ENCODE measurements at places on chromosomes 5 and 9.

GRCh38 chr5:173781816-173782670 lies 106.1 kb upstream of the CPEB4 start:
- peak; percentile 60 for DNase-seq

GRCh38 chr9:114169029-114169951 lies 14.0 kb downstream of the COL27A1 start:
- no peak for DNase-seq

- DNase-seq: no peak
Observed at GRCh38 chr9:99090336-99091130, 14.4 kb upstream of the TGFBR1 start.

DNA sequence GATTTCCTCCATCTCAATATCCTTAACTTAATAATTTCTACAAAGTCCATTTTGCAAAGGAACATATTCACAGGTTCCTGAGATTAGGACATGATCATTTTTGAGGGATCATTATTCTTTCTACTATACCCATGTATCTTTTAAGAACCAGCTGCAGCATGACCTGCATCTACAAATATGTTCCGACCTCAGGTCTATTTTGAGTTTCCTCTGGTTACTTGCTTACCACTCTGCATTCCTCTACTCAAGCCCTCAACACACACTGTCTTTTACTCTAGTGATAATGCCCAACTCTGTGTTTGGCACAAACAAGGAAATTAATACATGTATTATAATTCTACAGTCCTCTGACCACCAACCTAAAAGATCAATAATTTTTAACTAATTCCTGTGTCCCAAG lies 386.1 kb downstream of the DNAH5 start:
- DNase-seq: no peak

- no peak for DNase-seq
Observed at GRCh38 chr5:149517461-149518122, 33.6 kb downstream of the CSNK1A1 start.

DNA sequence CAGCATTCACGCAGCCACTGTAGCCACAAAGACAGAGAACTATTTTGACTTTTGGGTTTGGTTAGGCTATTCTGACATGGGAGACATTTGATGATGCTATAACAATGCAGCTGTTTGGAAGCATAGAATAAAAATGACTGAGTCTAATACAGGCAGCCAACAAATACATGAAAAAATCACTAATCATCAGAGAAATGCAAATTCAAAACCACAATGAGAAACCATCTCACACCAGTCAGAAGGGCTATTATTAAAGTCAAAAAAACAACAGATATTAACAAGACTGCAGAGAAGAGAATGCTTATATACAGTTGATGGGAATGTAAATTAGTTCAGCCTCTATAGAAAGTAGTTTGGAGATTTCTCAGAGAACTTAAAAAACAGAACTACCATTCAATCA lies 107.1 kb upstream of the POC5 start:
- no peak for DNase-seq

- DNase-seq: no peak
Observed at GRCh38 chr9:101369286-101369685, 15.5 kb downstream of the BAAT start.

DNA sequence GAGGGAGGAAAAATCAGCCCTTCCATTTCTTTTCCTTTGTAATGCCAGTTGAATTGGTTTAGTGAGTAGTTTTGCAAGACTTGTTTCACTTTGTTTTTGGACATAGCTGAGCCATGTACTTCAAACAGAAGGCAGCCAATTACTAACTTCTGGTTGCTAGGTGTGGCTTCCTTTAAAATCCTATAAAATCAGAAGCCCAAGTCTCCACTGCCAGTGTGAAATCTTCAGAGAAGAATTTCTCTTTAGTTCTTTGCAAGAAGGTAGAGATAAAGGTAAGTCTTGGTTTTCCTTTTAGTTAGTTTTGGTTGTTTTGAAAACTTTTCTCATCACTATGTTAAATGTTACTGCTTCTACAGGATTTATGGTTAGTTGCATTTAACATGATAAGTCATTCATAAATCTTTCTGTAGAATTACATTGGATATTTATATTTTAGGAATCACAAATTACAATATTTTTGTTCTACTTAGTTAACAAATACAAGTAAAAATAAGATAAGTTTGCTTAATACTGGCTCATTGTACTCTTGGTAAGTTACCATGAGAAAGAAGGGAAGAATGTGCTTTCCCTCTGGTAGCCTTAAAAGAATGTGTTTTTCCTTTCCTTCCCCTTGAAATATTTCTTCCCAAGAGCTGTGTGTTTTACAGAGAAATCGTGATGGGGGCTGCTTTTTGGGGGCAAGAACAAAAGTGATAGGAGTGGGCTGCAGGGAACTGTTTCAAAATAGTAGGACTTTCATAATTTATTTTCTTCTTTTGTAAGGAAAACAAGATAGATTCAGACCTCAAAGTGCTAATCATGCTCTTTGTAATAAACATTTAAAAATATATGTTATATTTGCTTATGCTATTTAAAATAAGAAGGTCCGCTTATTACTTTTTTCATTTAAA lies at the start of gene ANXA1:
Gene ANXA1 (plus strand): TSS at position 213 of the 890 bp plus-strand sequence. CDS start 6,671 bp downstream, outside the sequence.
- no peak for DNase-seq

DNA sequence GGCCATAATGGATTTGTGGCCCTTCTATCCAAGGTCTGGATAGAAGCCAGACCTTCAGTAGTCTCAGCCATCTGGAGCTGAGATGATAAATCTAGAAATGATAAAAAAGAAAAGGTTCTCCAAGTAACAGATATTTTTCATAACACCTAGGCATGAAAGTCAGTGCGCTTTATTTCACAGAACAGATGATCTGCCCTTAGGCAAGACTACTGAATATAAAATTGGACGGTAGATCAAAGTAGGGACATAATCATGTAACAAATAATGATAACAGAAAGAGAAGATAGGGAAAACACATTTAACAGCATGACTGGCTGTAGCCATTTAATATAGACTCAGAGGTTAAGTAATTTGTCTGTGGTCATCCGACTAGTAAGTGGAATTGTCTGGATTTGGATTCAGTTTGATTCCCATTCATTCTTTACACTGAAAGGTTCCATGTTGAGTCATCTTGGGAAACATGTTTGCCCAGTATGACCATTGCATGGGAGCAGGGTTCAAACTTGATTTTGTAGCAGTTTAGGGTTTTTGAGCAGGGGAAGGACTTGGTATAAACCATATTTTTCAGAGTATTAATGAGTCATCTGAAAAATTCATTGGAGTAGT lies 4.1 kb upstream of the CAVIN4 start:
- DNase-seq: no peak

- no peak for DNase-seq
Observed at GRCh38 chr9:123631862-123632261, 275.9 kb downstream of the CRB2 start.

DNA sequence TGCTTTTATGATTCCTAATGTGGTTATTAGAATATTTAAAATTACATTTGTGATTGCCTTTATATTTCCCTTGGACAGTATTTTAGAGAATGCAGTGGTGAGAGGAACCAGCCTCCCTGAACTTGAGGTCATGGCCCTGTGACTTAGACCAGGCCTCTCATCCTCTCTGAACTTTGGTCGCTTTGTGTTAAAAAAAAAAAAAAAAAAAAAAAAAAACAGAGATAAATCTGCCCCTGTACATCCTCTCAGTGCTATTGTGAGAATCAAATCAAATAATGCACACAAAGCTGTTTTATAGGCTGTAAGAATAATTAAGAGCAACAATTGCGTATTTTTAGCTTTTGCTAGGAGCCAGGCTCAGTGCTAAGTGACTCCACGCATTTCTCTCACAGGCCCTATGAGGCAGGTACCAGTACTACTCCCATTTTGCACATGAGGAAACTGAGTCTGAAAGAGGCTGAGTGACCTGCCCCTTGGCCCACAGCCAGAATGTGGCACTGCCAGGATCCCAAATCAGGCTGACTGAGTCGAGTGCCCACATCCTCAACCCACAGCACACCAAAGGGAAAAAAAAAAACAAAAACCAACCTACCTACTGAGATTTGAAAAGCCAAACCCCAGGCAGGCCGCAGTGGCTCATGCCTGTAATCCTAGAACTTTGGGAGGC lies 110.3 kb upstream of the LARP1 start:
- DNase-seq: no peak

DNA sequence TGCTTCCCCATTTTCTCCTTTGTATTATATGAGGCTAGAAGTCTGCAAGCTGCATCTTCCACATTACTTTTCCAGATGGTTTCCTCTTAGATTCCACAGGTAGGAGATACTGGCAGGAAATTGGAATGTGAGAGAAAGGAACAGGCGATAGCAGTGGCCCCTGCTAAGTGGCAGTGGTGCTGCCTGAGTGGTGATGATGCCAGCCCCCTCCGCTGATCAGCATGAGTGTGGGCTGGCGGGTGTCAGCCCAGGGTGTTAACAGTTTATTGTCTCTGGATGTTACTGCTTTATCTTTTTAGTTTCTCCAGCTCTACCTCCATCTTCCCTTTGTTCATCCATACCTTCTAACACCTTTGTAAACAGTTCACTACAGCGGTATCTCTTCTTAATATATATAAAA lies 13.2 kb downstream of the PDE8B start:
- DNase-seq: no peak

DNA sequence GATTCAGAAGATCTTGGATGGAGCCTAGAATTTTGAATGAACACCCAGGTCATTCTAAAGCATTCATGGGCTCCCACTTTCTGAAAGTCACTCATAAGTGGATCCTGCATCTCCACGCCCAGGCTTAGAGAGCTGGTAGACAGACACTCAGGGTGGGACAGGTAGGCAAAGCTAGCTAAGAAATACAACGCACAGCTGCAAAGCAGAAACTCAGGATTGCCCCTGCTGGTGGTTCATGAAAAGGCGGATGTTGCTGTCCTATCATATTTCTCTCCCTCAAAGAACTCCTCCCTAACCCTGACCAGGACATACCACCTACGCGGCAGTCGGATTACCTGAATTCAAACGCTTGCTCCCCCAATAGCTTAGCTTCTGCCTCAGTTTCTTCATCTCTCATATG lies 226.5 kb downstream of the GLIS3 start:
- DNase-seq: no peak

- no peak for DNase-seq
Observed at GRCh38 chr5:10536931-10537579, 26.8 kb upstream of the ANKRD33B start.

- DNase-seq: no peak
Observed at GRCh38 chr9:110141227-110141793, 66.6 kb downstream of the C9orf152 start.

- DNase-seq: no peak
Observed at GRCh38 chr9:16960084-16960483, 89.6 kb upstream of the BNC2 start.

DNA sequence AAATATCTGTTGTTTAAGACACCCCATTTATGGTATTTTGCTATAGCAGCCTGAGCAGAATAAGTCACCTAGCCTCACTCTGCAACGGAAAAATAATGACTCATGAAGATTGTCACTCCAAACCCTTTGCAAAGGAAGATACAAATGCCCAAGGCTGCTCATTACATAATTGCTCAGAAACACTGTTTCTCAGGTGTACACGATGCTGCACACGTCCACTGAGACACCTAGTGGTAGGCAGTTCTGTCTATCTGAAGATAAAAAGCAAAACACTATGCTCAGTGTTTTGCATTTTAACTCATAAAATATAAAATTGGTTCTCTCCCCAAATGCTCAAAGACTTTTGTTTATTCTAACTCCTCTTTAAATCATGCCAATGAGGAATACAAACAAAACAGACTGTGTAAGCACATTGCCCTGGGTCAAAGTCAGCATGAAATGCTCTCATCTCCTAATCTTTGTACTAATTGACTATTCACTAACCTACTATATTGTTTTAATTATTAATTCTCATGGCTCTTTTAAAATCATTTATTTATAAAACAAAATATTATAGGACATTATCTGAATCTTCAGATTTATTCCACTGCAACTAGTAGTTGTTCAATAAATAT lies 7.7 kb upstream of the TSLP start:
- DNase-seq: no peak

DNA sequence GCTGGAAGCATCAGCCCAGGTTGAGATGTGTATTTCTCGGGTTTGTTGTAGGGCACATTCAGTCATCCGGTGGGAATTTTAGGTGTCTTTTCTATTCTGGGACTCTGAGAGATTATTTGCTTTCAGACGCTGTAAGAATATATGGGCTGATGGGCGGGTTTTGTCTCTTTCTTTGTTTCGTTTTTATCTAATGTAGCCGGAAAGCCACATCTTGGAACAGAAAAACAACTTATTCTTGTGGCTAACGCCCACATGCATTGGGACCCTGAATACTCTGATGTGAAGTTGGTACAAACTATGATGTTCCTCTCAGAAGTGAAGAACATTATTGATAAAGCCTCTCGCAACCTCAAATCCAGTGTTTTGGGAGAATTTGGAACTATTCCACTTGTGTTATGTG lies 22.4 kb downstream of the SCGB3A1 start:
- no peak for DNase-seq

DNA sequence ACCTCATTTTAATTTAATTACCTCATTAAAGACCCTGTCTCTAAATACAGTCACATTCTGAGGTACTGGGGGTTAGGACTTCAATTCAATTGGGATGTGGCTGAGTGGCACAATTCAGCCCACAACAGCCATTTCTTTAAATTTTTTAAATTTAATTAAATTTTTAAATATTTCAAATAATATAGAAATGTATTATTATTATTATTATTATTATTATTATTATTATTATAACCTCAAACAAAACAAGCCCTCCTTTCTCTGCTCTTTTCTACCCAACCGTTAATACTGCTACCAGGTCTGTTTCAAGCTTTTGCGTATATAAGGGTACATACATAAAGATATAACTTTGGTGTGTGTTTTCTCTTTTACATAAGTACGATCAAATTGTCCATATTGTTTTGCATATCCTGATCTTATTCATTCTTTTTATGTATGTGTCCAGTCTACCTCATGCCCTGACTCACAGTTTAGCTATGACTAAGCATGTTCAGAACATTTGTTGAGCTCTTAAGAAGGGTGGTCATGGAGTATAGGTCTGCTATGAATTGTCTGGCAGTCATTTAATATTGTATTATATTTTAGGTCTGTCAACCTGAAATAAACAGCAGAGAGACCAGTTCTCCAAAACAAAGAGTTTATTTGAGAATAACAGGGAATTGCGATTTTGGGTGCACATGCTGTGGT lies 16.1 kb upstream of the RAB14 start:
- no peak for DNase-seq

DNA sequence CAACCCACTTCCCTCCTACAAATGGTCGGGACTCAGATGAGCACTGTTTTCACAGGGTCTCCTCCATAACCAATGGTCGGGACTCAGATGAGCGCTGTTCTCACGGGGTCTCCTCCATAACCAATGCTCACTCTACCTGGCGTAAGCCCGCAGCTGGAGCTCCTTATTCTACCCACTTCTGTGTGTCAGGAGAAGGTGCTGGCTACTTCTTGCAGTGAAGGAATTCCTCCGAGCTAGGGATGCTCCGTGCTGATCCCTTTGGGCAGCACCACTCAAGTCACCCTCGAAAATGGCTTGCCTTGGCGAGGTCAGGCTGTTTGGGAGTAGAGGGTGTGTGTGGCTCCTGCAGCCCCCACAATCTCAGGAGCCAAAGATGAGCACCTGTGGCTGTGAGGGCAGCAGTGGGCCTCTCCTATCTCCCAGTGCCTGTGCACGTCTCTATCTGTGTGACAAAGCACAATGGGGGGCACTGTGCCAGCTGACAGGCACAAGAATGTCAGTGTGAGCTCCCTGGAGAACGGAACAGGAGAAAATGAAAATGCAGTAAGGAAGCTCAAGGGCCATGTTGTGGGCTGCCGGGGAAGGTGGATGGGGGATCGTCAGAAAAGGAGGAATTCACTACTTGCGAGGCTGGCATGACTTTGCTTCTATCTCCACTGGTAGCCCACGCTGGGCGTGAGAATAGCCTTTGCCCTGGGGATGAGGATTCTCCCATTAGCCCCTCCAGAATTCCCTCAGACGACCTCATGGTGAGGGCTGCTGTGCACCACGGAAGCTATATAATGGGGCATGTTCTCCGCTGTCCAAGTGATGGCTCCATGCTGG lies 3.9 kb upstream of the BTNL9 start:
- DNase-seq: no peak
